NCI-H774 (cell line): ENCODE measurements at places on chromosomes 1 and 21.

DNA sequence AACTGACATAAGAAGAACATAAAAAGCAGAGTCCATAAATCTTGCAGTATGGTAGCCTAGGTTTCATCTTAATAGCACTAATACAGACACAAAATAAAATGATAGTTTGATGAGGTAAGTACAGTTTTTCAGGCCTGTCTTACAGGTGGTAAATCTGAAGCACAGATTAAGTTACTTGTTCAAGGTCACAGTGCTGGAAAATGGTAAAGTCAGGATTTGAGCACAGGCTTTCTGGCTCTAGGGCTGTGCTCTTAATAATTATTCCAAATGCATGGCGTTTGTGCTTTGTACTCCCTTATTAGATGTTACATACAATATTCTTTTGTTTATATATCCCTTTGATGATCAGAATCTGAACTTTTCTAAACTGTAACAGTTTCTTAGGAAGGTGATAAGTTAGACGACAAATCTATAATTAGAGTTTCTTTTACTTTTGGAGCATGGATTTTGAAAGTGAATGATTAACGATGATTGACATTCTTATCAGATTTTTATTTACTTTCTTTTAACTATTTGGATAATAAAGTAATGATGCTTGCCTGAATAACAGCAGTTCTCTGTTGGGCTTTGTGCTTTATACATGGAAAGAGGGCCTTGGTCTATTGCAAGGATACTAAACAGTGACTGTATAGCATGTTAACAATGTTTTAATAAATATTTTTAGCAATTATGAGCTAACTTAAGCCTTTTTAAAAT lies 101.5 kb upstream of the CACYBP start:
- DNase-seq: no peak

GRCh38 chr1:173353350-173353749 lies 123.8 kb upstream of the PRDX6 start:
- no peak for DNase-seq

GRCh38 chr1:198969981-198970380 lies 331.1 kb downstream of the PTPRC start:
- no peak for DNase-seq

DNA sequence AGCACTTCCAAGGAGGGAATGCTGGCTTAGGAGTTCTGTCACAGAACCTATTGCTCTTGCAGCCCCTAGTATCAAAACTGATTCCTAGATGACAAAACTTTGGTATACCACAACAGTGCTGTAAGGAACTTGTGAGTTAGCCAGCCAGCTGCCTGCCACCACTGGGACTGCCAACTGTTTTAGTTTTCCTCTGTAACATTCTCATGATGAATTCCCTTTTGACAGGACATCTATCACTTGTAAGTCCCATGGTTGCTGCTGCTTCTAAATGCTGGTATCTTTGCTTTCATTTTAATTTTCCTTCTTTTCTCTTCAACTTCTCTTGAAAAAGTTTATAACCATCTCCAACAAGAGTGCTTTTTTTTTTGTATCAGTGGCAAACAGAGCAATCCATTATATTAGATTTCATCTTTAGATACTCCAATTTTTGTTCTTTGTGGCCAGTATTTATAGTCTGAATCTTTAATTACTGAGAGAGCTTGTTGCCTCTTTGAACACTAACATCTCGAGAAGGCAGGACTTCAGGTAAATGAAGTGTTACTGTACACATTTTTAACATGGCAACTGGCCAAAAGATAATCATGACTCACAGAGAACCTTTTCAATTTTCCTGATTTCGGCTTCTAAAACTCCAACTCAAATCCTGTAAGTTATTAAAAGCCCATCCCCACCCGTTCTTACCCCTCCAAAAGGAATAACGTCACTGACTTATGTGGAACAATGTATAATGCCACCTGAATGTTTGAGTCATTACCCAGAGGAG lies 19.8 kb downstream of the DBT start:
- DNase-seq: no peak
